ENCODE measurements at places on chromosomes 1 and 21. TPM values are rescaled to one million over a fixed set of nuclear protein-coding genes. Genes with fewer than 3 reads are reported as not detected.

The GBP1 gene
- 44.9 TPM for total RNA-seq

The RGS4 gene
- total RNA-seq = not detected

The DRAXIN gene
- total RNA-seq = not detected

The ATG4C gene
- total RNA-seq = 9.1 TPM

- DNase-seq = no peak
Measured at GRCh38 chr1:58699011-58699762, 675 bp downstream of the MYSM1 start.

DNA sequence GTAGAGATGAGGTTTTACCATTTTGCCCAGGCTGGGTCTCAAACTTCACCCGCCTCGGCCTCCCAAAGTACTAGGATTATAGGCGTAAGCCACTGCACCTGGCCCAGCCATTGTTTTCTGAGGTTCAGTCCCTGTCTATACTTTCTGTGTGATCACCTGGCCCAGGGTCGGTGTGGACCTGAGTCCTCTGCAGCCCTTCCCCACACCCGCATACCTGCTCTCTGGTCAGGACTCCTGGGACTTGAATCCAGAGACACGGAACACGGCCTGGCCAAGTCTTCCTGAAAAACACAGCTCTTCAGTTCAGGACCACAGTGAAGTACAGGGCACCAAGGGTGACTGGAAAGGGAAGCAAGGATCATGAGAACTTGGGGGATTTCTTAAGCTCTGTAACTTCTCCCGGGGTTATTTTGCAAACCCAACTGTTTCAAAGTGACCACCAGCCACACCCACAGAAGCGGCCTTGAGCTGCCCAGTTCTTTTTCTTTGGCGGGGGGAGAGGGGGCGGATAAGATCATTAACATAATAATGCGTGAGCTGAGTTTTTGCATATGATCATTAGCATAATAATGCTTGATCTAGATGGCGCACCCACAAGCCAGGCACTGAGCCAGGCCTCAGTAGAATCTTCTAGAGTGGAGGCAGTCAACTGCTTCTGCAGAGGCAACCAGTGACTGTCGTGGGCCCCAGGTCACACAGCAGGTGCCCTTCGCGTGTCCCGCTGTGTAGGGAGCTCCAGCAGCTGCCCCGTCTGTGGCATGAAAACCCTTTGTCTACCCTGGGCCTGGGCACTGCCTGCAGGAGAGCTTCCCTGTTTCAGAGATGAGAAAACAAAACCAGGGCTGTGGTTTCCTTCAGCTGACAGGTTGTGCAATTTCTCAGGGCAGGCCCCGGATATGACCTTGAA is 1.7 kb upstream of the NADK start:
- DNase-seq = peak; percentile 30

- no peak for DNase-seq
Measured at GRCh38 chr1:184330875-184331274, 56.0 kb upstream of the C1orf21 start.

DNA sequence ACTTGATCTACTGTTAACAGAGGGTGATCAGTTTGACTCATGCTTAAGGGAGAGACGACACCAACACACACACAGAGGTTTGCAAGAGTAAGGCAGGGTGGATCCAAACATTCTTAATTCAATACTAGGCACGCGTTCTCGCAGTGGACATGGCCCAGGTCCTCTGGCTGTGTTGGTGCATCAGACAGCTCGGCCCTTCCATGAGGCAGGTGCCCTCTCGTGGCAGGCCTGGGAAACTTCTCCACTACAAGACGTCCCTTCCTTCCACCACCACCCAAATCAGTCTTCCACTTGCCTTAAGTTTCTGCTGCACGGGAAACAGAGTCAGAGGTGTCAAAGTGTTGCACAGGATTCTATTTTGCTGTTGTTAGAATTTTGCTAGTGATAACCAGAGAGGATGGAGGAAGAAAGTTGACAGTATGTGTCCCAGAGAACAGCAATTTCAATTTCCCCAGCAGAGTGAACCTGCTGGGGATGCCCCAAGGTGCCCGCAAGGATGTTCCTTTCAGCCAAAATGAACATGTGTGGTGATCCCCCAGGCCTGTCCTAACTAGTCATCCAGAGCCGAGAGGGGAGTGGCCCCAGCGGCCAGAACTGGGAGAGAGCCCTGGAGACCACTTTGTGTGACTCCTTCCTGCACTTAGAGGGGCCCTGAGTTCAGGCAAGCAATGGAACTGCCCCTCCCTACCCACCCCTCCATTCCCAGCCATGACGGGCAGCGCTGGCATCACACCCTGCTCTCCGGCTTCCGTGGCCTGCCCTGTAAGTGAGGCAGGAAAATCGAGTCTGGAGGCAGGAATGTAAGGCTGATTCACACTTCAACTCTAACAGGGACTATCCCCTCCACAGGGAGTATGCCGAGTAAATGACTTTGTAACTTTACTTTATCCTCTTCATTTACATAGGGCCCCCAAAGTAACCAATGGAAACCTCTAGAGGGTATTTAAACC is 34.8 kb downstream of the MX1 start:
- DNase-seq = peak; percentile 69
